ENCODE measurements at places on chromosomes 11 and 22.

GRCh38 chr11:133726542-133726941, 118.8 kb downstream of the SPATA19 start:
- DNase-seq = no peak

GRCh38 chr11:114815176-114815575, 136.8 kb downstream of the NXPE2 start:
- DNase-seq = no peak

- no peak for DNase-seq
These were observed 9.8 kb downstream of the UCP2 start for GRCh38 chr11:73972620-73973449.

DNA sequence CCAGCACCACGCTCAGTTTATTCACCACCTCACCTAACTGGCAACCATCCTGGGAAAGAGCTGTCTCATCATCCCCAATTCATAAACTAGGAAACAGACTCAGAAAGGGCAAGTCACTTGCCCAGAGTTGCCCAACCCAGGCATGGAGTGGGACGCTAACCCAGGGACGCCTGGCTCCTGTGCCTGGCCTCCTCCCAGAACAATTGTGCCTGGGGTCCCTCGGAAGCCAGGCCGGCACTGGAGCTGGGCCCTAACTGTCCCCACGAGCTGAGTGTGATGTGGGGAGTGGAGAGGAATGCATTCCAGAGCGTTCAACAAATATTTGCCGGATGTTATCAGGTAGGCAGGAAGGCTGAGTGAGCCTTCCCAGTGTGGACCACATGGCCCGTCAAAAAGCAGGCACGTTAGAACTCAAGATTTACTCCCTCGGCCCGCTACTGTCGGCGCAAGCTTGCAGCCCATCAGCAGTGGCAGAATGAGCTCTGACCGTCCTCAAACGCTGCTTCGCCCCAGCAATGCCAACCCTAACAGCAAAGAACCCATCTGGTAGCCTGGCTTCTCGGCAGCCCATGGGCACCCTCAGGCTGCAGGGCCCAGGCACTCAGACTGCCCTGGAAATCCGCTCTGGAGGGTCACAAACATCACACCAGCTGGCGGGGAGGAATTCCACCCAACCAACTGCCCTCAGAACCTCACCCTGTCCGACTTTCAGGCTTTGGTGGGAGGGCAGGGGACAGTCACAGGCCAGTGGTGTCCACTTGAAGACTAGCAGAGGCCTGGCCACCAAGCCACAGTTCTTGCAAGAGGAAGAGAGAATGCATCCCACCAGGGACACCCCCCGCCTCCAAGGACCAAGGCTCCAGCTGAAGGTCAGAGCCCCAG, 35.6 kb downstream of the MYH9 start:
- no peak for DNase-seq

GRCh38 chr22:44205516-44206329, 25.0 kb downstream of the PARVG start:
- no peak for DNase-seq

DNA sequence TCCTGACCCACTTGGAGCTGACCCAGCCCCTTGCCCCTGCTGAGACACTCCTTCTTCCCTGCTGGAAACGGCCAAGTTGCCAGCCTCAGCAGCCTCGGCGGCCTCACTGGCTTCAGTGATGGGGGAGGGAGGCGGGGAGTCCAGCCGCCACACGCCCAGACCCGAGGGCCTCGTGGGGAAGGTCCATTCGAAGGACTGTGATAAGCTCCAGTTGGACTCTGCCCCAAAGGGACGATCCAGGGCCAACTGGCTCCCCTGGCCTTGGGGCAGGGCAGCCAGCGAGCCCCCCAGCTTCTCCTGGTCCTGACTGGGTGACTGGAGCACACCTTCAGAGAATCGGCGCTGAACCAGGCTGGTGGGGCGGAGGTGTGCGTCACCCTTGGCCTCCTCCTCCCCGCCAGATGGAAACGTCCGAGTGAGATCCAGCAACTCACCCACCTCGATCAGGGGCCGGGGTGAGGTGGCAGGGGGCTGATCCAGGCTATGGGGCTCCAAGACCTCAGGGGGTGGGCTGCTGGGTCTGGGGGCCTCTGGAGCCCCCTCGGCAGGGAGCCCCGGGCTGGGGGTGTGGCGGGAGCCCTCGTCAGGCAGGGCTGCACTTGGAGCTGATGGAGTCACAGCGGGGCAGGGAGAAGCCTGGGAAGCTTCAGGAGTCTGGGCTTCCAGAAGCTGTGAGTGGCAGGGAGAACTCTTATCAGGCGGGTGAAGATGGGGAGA, 11.5 kb downstream of the TNKS1BP1 start:
- DNase-seq = no peak

DNA sequence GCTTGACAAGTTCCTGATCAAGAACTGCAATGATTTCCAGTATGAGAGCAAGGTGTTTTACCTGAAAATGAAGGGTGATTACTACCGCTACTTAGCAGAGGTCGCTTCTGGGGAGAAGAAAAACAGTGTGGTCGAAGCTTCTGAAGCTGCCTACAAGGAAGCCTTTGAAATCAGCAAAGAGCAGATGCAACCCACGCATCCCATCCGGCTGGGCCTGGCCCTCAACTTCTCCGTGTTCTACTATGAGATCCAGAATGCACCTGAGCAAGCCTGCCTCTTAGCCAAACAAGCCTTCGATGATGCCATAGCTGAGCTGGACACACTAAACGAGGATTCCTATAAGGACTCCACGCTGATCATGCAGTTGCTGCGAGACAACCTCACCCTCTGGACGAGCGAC, 12.0 kb downstream of the YWHAH start:
- DNase-seq = no peak

GRCh38 chr11:3357302-3357701, 21.6 kb downstream of the ZNF195 start:
- DNase-seq = no peak

- DNase-seq = no peak
These were observed 158.7 kb upstream of the PDGFD start for GRCh38 chr11:104322696-104323095.

- DNase-seq = no peak
These were observed 7.3 kb downstream of the ADORA2A start for GRCh38 chr22:24434471-24435322.

DNA sequence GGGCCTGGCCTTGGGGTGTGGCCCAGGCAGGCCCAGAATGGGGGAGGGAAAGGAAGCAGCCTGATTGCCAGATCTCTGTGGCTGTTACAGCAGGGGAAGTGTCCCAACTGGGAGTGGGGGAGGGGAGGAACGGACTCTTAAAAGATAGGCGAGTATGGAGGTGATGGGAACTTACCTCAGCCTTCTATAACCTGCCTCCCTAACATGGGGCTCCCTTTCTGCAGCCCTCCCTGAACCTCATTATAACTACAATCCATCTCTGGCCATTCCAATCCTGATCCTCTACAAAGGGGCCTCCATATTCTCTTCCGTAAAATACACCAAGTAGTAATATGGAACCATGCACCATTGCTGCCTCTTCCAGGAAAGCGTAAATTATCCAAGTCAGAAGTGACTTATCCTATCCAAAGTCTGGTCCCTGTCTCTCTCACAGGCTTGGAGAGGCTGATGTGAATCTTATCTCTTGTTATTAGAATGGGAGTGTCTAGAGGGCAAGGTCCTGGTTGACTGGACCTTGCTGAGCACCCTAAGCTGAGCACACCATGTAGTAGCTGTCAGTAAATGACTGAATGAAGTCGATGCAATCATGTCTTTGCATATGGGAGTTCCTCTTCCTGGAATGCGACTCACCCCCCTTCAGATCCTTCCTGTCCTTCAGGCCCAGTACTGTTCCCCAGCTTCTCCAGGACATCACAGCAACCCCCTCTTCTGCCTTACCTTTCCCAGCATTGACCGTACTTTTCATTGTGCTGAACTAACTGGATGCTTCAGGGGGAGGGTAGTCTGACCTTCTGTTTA, 5.9 kb downstream of the RHOG start:
- DNase-seq = no peak

DNA sequence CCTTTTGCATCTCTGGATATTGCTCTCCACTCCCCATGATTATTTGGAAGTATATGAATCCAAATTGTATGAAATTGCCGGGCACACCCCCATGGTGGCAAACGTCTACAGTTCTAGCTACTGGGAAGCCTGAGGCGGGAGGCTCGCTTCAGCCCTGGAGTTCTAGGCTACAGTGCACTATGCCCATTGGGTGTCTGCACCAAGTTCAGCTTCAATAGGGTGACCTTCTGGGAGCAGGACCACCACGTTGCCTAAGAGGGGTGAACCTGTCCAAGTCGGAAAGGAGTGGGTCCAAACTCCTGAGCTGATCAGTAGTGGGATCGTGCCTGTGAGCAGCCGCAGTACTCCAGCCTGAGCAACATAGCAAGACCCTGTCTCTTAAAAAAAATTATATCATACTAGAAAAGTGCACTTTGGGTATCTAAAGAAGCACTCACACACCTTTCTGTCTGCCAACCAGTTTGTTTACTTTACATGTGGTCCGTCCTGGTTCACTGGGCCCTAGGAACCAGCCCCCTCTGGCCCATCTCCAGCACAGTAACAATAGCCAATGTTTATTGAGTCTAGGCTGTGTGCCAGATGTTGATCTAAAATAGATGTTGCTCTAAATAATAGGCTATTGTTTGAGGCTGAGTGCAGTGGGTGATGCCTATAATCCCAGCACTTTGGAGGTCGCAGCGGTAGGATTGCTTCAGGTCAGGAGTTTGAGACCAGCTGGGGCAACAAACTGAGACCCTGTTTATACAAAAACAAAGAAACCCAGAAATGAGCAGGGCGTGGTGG, 16.4 kb upstream of the KAT5 start:
- no peak for DNase-seq

GRCh38 chr11:1844221-1845094, 5.7 kb downstream of the TNNI2 start:
- DNase-seq = no peak

GRCh38 chr11:69476509-69476961, 4.9 kb upstream of the LINC01488 start:
- DNase-seq = no peak

- DNase-seq = no peak
These were observed 8.6 kb downstream of the APOA4 start for GRCh38 chr11:116814502-116814901.

DNA sequence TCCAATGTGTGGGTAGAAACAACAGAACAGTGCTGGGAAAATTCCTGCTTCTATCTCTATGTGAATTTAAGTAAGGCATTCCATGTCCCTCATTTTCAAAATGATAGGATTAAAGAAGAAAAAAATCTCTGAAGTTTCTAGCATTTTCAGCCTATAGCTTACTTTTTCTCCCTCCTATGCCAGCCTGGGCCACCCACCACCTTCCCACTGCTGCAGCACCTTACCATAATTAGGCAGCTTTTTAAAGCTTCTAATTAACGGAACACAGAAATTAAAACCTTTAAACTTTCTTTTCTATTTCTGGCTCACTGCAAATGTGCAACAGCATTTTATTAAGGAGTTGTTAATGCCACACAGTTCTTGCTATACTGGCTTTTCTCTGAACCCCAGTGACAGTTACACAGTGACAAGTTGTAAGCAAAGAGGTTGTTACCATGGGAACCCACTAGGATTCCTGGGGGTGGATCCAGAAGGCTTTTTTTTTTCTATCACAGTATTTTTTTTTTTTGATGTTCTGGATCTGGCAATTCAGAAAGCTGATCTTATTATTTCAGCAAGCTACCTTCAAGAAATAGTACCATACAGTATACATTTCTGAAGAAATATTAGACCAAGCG, 20.2 kb downstream of the CELF1 start:
- no peak for DNase-seq

DNA sequence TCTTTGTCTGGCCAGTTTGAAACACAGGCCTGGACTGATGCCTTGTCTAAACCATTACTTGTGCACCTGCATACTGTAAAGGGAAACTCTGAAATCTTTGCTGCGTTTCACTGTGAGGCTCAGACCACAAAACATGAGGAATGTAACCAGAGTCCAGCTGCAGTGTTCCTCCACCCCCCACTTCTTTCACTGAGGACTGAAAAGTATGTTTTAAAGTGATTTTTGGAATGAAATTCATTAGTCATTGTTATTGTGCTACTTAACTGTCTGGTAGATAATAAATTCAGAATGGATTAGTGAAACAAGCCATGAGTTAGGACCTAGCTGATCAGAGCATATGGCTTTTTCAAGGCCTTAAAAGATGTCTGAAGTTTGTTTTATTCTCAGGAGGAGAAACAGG, 181.2 kb downstream of the WNT11 start:
- DNase-seq = no peak

DNA sequence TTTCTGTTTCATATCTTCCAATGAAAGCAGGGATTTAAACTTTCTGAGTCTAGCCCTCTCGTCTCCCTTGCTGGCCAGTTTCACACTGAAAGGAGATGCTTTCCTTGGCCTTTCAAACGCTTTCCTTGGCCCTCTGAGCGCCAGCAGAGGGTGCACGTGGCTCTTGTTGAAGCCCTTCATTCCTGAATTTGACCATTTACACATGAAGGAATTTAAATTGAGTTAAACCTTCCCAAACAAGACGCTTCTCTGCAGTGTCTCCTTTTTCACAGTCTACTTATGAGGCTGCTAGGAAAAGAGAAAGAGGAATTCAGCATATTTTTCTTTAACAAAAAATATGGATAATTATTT, 21.6 kb downstream of the NNMT start:
- DNase-seq = no peak

DNA sequence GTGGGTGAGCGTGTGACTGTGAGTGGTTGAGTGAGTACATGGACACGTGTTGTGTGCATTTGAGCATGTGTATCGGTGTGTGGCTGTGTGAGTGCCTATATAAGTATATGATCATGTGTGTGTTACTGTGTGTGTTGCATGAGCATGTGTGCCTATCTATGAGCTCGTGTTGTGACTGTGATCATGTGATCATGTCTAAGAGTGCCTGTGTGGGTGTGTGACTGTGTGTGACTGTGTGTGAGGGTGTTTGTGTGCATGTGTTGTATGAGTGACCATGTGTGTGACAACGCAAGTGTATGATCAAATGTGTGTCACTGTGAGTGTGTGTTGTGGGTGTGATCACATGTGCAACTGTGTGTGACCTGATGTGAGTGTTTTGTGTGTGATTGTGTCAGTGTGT, 88.8 kb downstream of the UBASH3B start:
- DNase-seq = no peak

- no peak for DNase-seq
These were observed 66.3 kb downstream of the C11orf91 start for GRCh38 chr11:33634291-33634834.
